ENCODE measurements at places on chromosomes 2 and 18. TPM values are rescaled to one million over a fixed set of nuclear protein-coding genes. Genes with fewer than 3 reads are reported as not detected.

DNA sequence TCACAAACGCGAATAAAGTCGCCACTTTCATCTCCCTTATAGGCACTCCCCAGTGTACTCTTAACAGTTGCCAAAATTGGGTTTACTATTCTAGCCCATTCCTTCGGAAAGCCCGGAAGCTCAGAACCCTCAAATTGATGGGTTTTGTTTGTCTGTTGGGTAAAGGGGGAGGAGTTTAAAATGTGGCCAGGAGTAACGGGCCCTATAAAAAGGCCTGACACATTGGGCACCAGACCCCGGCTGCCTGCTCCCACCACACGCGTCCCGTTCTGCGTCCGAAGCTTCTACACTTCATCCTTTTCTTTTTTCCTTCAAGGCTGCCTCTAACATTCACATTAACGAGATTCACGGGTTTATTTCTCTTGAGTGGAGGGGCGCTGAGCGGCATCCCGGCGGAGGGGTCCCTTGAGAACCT, 837 bp downstream of the NHEJ1 start:
- no peak for DNase-seq

DNA sequence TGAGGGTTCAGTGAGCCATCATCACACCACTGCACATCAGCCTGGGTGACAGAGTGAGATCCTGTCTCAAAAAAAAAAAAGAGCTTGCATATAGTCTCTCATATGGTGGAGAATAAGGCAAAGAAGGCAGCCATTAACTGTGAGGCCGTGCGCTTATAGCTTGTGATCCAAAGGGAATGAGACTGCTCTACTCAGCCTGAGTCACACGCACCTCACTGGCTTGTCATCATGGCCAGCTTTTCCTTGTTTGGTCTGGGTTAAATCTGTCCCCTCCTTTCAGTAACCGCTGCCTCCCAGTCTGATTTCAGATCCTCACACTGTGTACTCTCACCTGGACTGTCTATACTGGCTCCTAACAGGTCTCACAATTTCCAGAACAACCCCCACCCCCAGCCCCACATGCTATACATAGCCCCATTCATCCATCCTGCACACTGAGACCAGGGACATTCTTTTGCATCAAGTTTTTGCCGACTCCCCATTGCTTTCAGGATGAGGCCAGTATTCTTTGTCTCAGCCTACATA, 35.3 kb upstream of the ANKRD44 start:
- DNase-seq: no peak

C2orf15 gene
- polyA plus RNA-seq: 12.8 TPM

DNA sequence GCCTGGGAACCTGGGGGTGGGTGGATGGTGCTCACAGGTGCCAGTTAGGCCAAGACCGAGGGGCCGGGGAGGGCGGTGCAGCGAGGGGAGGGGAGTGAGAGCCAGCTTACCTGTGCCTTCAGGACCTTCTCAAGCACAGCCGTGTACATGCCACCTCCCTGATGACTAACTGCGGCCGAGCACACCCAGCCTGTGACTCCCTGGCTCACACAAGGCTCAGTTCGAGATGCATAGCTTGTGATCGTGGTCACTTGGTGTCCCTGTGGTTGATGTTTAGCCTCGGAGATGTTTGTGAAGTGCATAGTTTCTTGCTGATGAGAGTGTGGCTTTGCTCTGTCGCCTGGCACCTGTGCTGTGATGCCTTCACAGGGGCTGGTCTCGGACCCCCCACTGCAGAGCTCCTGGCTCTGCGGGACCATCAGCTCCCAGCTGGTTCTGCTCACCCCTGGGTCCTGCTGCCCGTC, 84.5 kb upstream of the ODC1 start:
- DNase-seq: no peak

DYNAP gene
- polyA plus RNA-seq: not detected

GRCh38 chr2:186592137-186592875, 2.5 kb downstream of the ITGAV start:
- DNase-seq: no peak

LRRC30 gene
- polyA plus RNA-seq: 0.62 TPM

DNA sequence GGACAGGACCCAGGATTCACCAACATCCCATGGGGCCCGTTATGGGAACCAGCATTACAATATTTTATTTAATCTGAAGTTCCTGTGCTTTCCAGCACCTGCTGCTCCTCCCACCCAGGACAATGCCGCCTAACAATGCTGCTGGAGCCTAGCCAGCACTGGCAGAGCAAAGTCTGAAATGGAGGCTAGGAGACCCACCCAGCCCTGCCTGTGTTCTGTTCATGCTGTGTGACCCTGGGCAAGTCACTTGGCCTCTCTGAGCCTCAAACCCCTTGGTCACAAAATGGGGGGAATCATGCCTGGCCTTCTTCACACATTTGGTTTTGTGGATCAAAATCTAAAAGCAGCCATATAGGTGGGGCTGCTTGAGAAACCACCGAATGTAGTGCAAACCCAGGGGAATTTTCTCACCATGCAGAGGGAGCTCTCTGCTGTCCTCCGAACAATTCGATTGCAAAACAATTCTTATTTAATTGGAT, 38.5 kb upstream of the ODC1 start:
- DNase-seq: no peak

GRCh38 chr2:189109921-189110397, 69.6 kb downstream of the COL5A2 start:
- DNase-seq: no peak

- no peak for DNase-seq
Observed at GRCh38 chr2:200741468-200742202, 70.1 kb upstream of the BZW1 start.

DNA sequence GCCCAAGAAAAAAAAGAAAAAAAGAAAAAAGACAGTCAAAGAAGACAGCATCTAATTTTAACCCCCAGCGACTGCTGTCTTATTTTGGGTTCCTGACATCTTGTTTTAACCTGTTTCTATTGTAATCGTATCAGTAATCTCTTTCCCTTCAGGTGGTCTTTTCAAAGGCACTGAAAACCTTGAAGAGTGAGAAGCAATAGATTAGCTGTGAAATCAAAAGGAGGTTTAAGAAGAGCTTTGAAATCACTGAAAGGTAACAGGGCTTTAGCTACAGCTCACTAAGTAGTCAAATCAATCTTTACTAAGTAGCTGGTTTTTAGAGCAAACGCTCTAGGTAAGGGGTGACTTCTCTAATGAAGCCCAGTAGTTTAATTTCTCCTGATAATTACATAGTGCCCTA, 5.4 kb upstream of the TANC1 start:
- no peak for DNase-seq

DNA sequence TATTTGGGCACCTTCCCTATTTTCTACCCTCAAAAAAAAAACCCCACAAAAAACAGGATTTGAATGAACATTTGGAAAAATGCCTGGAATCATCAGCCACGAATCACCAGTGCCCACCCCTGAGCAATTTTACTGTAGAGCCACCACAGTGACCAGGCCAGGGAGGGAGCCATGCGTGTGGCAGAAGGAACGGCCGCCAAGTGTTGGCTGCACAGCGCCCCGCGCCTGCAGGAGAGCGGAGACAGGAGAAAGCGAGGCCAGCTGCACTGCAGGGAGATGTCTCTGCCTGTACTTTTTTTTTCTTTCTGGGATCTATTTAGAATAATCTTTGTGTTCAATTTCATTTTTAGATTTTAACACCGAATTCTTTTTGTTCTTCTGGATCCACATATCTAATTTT, 269.3 kb upstream of the RAB12 start:
- DNase-seq: no peak

DNA sequence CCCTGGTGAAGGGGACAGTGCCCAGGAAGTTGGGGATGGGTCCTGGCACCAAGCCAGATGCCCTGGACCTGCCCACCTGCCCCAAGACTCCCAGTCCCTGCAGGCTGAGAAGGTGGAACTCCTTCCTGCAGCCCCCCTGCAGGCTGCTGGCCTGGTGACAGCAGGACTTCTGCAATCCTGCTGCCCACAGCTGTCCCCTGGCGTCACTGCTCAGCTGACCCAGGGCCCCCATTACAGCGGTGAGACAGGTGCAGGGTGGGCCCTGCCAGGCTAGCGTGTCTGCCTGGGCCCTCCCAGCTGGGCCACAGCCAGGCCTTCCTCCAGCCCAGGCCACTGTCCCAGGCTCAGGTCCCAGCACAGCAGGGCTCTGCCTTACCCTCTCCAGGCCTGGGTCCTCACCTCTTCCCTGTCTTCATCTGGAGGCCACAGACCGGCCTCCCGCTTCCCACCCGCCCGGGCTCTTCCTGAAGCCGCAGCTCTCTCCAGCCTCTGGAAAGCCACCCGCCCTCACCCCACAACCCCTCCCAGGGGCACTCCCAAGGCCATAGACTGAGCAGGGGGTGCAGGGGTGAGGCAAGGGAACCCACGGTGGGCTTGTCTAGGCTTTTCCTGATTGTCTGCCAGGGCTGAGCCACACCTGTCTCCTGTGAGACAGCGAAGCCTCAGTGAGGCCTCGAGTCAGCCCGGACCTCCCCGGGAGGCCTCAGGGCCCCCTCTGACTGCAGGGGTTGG, 8.8 kb upstream of the ERFE start:
- no peak for DNase-seq

LRRTM4 gene
- 1.9 TPM for polyA plus RNA-seq

EGR4 gene
- not detected for polyA plus RNA-seq

C2orf72 gene
- polyA plus RNA-seq: 4.3 TPM

GREB1L gene
- 1.7 TPM for polyA plus RNA-seq

DNA sequence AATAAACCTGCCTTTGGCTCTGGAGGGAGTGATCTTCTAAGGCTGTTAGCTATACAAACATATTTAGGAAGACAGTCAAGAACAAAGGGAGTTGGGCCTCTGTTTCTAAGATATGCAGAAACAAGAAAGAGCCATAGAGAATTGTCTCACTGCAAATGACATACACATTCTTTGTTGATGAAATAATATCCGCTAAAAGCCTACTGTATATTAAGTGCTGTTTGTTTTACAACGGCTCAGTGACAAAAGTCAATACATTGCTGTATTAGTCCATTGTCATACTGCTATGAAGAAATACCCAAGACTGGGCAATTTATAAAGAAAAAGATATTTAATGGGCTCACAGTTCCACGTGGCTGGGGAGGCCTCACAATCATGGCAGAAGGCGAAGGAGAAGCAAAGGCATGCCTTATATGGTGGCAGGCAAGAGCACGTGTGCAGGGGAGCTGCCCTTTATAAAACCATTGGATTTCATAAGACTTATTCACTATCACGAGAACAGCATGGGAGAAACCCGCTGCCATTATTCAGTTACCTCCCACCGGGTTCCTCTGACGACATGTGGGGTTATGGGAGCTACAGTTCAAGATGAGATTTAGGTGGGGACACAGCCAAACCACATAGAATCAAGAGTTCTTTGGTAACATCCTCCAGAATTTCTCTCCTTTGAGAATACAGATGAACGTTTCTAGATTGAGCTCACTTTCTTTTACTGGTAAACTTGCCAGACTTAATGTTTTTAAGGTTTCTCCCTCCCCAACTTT, 157.8 kb downstream of the PIK3C3 start:
- no peak for DNase-seq

DNA sequence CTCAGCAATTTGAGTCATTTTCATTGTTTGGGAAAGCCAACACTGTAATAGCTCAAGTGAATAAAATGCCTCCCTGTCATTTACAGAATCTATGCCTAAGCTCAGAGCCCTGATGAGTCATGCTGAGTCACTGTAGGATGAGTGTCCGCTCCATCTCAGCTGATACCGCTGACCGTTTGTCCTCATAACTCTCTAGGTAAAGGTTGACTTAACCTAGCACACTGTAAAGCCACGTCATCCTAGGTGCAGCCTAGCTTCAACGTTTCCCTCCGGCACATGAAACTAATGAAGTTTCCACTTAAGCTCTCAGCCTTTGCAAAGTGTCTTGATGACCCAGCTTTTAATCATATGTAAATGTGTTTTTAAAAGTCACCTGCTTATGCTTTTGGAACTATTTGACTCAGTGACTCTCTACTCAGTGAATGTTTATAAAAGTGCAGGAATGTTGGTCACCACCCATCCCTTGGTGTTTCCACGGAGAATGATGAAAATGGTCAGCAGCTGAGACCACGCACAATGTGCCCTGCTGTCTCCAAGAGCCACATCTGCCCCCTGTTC, 154.0 kb downstream of the PMAIP1 start:
- no peak for DNase-seq

DNA sequence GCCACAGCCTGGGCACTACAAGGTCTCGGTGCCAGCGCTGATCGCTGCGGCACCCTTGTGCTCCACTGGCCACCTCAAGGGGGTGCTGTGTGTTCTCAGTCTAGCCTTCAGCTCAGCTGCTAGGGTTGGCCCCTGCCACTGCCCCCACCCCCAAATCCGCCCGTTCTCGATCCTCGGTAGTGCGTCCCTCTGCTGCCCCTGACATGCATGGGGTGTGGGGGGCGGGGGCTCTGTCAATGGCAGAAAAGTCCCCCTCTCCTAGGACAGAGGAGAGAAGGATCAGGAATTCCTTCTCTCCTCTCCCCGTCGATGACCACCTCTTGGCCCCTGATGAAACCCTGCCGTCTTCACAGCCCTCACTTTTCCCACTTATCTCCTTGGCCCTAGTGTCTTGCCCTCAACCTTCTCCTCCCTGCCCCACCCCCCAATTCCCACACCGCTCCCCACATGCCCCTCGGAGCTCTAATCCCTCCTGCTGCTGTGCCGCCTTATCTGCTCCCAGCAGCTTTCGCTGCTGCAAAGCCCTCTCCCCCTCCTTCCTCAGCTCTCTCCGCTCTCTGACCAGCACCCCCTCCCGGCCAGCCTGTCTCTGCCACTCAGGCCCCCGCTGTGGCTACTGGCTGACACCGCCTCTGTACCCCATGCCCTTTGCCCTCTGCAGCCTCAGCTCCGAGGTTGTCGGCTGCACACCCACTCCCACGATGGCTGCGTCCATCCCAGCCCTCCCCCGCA, 4.3 kb upstream of the ASIC4 start:
- no peak for DNase-seq

DNA sequence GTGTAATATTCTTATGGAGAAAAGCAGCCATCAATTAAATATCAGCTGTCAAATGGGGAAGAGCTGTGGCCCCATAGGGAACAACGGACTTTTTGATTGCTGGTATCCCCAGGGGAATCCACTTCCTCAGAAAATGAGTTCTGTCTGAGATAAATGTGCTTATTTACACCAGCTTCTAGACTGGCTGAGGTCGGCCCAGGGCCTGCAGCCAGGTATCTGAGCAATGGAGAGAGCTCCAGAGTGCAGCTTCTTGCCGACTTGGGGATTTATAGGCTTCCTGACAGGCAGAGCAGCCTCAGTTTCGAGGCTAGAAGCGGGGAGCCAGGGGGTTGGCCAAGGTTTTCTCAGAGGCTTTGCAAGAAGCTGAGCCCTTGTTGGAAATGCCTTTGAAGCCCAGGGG, 67.2 kb downstream of the MCFD2 start:
- no peak for DNase-seq

GRCh38 chr2:221596192-221596591, 24.1 kb upstream of the EPHA4 start:
- no peak for DNase-seq

PTPRN gene
- polyA plus RNA-seq: 0.56 TPM

GRCh38 chr2:80573950-80574349, 269.4 kb upstream of the LRRTM1 start:
- no peak for DNase-seq

GRCh38 chr2:186848873-186849578, at the start of gene ZSWIM2:
Gene ZSWIM2, minus strand, starts transcription at chr2:186849170. Its CDS starts 40 bp downstream, at chr2:186849130.
- DNase-seq: peak; percentile 39

CCDC150 gene
- polyA plus RNA-seq: 20.7 TPM
